ENCODE measurements at places on chromosomes 5 and 9.

- no peak for DNase-seq
These were observed 32.1 kb downstream of the ADRB2 start for GRCh38 chr5:148858547-148858946.

GRCh38 chr5:4017076-4017803 is 421.6 kb downstream of the IRX1 start:
- DNase-seq: no peak

GRCh38 chr5:17014686-17015085 is 78.6 kb upstream of the MYO10 start:
- DNase-seq: no peak

DNA sequence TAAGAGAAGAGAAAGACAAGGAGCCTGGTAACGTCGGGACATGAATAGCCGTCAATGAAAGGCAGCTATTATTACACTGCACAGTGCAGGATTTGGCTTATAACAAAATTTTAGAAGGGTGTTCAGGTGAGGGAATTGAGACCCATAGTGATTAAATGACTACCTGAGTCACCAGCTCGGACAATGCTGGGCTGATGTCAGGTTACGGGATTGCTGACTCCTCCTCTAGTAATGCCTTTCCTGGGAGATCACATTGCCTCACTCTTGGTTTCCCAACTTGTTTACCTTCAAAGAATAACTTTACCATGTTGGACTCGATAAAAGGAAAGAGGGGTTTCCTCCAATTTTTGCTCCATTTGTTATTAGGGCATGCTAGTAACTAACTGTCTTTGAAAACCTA is 132.6 kb downstream of the GHR start:
- DNase-seq: no peak

DNA sequence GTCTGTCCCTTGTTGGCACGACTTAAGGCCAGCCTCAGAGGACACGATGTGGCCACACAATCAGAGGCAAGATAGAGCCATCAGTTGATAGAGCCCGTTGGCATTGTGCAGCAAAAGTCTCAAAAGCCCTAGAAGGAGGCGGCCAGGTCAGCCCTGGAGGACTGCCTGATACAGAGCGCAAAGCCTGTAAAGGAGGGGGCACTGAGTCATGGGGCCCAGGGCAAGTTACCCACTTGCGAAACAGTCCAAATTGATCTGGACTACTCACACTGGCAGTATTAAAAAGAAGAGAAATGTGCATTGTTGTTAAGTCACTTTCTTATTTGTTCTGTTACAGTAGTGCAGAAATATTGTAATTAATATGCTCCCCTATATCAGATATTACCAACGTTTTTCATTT is 51.5 kb downstream of the KLF9 start:
- DNase-seq: no peak

- no peak for DNase-seq
These were observed 234.3 kb downstream of the CHSY3 start for GRCh38 chr5:130138406-130139045.

DNA sequence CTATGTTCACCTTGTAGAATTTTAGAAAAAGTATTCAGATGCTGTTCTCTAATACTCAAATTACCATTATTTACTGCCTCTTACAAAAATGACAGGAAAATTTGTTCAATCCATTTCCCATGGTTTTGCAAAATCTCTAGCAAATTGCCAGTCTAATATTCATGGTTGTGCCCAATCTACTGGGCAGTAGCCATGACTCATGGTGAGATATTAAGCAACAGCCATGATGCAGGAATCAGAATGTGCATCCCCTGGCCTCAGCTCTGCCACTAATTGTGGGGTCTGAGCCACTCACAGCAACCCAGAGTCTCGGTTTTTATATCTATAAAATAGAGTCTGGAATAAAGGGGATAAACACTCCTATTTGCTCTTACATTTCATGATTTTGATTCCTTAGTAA is 353.6 kb downstream of the DEPDC1B start:
- DNase-seq: no peak

DNA sequence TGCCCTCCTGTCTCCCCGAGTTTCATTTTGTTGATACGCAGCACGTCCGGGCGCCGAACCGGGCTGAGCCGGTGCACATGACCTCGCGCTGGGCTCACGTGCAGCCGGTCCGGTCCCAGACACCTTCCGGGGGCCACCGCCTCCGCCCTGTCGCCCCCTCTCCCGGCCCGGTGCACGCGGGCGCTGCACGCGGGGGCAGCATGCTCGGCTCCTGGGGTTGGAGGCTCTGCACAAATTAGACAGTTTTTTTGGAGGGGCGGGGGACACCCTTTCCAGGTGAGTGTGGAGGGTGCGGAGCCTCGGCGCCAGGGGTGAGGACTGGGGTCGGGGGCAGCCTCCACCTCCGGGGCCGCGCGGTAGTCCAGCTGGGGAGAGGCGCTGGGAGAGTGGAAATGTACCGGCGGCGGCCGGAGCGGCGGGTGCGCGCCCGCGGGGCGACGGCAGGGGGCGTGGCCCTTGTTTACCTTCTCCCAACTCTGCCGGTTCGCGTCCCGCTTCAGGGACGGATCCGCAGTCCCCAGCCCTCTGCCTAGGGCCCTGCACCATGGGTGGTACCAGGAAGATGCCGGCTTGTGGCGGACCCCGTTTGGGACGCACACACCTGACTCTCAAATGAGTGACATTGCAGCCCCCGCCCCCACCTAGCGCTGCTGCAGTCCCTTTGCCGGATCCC is 1.1 kb downstream of the JADE2 start:
- no peak for DNase-seq

DNA sequence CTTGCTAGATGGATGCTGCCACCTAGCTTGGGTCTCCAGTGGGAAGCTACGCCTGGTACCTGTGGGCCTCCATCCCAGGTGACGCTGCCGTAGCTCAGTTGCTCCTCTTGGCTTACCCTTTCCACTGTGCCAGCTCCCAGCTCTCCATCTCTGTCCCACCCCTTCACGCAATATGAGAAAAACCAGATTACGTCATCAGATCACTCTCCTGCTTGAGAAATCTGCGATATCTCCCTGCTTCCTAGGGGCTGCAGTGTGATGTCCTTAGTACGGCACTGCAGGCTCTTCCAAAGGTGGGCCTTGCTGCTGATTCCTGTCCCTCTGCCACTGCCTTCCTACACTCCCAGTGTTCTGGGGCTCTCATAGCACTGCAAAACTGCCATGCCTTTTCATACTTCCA is 28.9 kb downstream of the NSG2 start:
- DNase-seq: no peak

All from GM19239 (cell line).